Activated CD4-positive, alpha-beta T cell treated with anti-CD3 and anti-CD28 coated beads, Interleukin-2, amount 50 U/mL, for 48 hours (primary cell): ENCODE measurements at places on chromosomes 4 and X.

DNA sequence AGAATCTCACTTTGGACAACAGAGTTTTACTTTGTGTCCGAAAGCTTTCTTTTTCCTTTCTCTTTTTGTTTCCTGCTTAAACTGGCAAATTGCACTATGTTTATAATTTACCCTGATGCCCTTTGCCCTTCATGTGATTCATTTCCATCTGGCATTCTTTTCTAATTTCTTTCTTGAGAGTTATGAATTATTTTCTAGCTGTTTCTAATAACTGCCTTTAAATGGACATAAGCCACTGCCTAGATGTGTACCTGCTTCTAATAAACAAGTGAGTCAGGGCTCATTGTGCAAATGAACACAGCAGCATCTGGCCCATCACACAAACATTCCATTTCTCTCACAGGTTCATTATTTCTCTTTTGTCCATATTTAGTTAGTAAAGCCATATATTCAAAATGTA, 242.3 kb upstream of the GPRIN3 start:
- DNase-seq = no peak

DNA sequence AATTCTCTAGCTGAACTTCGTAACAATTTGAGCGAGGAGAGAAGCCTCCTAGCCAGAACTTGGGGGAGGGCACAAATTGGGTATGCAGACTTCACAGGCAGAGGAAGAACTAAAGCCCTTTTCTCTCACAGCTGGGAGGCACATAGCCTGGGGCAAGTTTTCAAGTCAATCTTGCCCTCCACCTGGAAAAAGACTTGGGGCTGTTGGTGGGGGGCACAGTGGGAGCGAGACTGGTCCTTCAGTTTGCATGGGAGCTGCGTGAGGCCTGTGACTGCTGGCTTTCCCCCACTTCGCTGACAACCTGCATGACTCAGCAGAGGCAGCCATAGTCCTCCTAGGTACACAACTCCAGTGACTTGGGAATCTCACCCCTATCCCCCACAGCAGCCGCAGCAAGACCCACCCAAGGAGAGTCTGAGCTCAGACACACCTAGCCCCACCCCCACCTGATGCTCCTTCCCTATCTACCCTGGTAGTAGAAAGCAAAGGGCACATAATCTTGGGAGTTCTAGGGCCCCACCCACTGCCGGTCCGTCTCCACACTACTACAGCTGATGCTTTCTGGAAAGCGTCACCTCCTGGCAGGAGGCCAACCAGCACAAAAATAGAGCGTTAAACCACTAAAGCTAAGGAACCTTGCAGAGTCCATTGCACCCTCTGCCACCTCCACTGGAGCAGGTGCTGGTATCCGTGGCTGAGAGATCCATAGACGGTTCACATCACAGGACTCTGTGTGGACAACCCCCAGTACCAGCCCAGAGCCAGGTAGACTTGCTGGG, 160.8 kb downstream of the CBLL2 start:
- DNase-seq = no peak

DNA sequence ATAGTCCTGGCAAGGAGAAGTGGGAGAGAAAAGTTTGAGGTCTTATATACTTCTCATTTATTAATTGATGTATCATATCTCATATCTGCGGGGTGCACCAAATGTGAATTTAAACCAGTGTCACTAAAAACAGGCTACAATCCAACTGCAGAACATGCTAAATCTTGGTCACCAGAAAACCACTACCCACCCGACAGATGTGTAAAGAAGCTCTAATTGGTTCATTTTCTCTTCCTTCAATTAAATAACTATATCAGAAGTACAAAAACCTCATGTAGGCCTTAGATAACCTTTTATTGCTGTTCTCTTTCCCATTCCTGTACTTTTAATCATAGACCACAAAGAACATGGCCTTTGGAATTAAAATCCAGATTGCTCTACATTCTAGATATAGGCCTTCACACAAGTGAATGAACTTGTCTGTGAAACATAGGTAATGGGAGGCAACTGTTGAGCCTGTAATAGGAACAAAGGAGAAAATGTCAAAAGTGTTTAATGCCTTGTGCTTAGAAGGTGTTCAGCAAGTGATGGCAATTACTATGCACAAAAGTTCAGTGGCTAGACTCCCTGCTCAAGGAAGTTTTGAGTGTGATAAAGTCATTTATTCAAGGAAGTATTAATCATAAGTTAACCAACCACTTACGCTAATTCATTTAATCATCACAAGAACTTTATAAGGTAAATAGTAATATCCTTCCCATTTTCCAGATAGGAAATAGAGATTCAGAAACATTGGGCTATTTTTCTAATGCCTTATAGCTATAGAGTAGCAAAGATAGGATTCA, 425.6 kb downstream of the INPP4B start:
- no peak for DNase-seq

- DNase-seq = no peak
Measured at GRCh38 chrX:136745215-136746173, 35.2 kb downstream of the ARHGEF6 start.

DNA sequence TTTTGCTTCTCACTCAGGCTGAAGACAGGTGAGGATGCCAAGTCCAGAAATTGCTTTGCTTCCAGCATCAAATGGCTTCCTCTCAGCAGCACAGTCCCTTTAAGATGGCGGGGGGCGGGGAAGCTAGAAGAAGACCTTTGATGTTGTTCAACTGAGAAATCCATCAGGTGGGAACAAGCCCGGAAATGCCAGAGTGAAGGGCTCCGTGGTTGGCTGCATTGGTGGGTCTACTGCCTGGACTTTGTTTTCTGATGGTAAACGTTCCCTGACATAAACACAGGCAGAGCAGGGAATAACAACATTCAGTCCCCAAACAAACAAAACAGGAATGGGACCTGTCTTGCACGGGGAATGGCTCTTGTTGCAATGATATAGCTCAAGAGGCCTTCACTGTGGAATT, 37.3 kb downstream of the APLN start:
- no peak for DNase-seq

GRCh38 chr4:181611033-181611711, 632.0 kb upstream of the TENM3 start:
- no peak for DNase-seq

GRCh38 chr4:138277133-138277532, 35.0 kb upstream of the SLC7A11 start:
- DNase-seq = no peak

DNA sequence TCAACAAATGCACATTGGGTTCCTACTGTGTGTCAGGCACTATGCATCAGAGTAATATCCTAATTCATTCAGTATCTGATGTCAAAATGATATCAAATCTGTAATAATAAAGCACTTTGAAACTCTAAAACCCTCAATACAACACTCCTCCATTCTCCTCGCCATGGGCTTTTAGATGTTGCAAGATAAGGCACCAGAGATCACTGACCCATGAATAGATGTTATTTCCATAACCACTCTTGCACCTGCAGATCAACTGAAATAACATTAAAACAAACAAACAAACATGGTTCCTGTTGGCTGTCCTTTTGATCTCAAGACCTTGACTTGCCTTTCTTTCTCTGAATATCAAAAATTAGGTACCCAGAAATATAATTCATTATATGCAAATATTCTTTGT, 100.2 kb downstream of the MAB21L2 start:
- no peak for DNase-seq

DNA sequence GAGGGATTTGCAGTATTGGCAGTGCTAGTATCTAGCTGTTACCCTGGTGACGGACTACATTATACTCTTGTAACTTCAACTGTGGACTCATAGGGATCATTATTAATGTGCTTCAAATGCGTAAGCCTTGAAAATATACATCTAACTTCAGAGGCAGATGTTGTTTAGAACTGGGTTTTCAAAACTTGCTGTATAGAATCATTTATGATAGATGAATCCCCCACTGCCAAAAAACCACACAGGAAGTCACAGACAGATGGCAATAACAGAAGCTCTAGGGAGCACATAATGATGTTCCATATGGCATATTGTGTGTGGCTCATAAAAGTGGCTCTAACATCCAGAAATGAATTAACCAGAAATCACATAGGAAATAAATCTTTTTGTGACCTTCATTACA, 62.3 kb upstream of the RELL1 start:
- DNase-seq = no peak

GRCh38 chr4:144627663-144628076, 18.3 kb upstream of the HHIP start:
- no peak for DNase-seq

DNA sequence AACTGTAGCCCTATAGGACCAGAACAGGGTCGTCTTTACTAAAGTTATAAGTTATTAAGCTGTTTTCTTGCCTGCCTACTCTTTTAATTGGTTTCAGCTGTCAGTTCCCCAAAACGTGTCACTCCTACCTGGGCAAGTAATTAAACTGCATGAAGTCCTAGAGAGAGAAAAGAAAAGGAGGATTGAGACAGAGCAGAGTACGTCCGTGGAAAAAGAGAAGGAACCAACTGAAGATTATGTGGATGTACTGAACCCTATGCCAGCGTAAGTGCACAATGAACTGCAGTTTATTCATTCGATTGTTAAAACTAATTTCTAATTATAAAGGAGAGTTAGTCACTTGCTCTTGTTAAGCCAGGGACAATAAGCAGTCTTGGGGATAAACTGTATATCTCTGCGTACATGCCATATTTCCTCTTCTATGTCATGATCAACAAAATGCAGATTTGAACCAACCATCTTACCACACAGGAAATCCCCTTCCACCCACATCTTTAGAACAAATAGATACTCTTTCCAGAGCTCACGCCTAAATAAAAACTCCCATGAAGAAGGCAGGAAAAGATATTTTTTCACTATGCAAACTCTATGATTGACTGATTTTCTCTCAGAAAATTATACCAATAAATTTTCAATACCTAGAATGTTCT, 22.8 kb downstream of the STAP1 start:
- no peak for DNase-seq
